Left lung (tissue), 14 donors: ENCODE measurements at places on chromosomes 4 and X. TPM values are rescaled to one million over a fixed set of nuclear protein-coding genes. Genes with fewer than 3 reads are reported as not detected.

DNA sequence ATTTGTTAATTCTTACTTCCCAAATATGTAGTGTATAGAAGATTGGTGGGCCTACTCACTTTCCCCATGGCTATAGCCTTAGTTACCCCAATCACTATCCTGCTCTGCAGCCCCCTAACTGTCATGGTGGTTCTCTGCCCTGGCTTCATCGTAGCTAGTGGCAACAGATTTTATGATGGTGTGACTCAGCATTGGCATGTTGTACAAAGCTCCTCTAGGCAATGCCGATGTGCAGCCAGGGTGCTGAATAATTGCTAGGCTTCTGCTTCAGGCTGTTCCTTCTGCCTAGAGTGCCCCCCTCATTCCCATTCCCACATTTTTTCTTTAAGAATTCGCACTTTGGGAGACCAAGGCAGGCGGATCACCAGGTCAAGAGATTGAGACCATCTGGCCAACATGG is 35.2 kb downstream of the AFF2 start:
- no peak for DNase-seq

DNA sequence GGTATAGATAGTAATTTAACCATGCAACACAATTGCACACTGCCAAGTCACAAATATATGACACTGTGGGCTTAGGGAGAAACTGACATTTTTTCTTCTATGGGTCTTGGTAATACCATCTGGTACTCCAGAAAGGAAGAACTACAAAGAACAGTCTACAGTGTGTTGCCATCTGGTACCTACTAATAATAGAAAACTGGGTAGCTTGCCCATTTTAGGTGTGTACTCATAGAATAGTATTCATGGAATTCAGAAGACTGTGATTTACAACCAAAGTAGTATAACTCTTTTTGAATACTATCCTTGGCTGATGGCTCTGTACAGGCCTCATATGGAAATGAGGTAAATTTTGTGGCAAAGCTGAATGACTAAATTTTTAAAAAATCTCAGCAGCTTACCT is 132.6 kb upstream of the RPS6KA6 start:
- DNase-seq = no peak

- DNase-seq = no peak
Observed at GRCh38 chr4:110188113-110188512, 10.3 kb downstream of the ELOVL6 start.

- no peak for DNase-seq
Observed at GRCh38 chrX:115602729-115603389, 41.9 kb downstream of the PLS3 start.

- no peak for DNase-seq
Observed at GRCh38 chr4:121842862-121843261, 19.2 kb upstream of the CCNA2 start.

GRCh38 chr4:128379860-128380259 is 92.2 kb upstream of the PGRMC2 start:
- no peak for DNase-seq

DNA sequence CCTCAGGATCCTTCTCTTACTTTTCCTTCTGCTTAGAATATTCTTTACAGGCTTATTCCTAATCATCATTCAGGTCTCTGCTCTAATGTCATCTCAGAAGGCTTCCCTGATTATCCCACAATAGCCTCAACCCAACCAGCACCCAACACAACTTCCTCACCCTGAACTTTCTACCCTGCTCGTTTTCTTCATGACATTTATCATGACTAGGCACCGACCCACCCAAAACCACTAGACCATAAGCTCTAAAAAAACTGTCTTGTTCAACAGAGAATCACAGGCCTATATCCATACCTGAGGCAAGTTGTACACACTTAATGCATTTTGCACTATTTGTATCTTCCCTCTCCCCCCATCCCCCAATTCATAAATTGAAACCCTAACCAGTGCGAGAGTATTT is 95.3 kb downstream of the SH3RF1 start:
- no peak for DNase-seq

- DNase-seq = no peak
Observed at GRCh38 chr4:74319470-74319869, 11.2 kb downstream of the EPGN start.

DNA sequence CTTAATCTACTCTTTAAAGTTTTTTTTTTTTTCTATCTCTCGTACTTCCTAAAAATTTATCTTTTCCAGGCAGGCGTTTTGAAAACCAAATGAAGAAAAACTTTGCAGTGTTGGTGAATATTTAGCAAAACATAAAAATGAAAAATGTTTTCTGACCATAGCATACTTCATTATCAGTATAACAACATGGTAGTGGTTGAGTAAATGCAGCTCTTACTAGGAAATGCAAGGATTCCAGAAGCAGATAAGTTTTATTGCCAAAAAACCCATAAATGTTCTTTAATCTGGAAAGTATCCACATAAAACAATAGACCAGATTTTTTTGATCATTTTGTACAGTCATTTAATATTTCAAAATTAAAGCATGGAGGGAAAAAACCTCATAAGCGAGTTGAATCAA is 136.9 kb upstream of the GUCY1A1 start:
- no peak for DNase-seq

DNA sequence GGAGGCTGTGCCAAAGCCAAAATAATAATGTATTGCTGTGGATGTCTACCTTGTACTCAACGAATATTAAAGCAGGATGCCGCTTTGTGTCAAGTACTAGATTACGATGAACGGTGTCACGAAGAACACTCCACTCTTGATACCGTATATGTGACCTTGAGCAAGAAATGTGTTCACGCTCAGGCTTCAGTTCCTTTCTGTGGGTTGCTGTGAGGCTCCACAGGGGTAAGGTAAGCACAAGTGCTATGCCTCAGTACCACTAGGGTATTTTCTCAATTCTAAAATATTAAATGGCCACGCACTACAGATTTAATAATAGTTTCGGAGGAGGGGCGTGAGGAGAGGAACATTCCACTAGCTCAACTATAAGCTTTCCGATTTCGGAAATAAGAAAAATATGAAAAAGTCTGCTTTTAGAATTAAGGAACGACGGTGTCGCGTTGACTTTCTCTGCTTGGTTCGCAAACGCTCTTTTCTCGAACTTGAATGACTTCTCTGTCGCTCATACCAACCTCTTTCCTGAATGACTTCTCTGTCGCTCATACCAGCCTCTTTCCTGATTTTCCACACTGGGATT is 607 bp upstream of the SCOC start:
- DNase-seq = peak; percentile 22

DNA sequence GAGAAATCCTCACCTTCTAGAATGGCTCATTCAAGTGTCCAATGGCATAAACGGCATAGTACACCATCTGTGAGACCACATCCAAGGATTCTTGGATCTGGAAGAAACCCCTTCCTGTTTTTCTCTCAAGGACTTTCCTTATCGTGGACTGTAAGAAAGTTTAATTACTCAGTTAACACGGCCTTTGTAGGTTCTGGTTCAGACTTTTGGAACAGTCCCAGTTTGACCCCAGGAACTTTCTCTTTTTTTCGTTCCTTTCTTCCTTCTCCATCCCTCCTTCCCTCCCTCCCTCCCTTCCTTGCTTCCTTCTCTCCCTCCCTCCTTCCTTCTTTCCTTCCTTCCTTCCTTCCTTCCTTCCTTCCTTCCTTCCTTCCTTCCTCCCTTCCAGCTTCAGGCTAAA is 343.5 kb upstream of the SMIM31 start:
- no peak for DNase-seq

GRCh38 chr4:76799140-76799539 is 98.8 kb downstream of the SOWAHB start:
- no peak for DNase-seq

- no peak for DNase-seq
Observed at GRCh38 chr4:112888622-112889021, 160.8 kb upstream of the ANK2 start.

GRCh38 chr4:337932-338758 is 531 bp downstream of the ZNF141 start:
- peak; percentile 34 for DNase-seq

GRCh38 chr4:37594099-37594498 is 92.1 kb downstream of the RELL1 start:
- no peak for DNase-seq

DNA sequence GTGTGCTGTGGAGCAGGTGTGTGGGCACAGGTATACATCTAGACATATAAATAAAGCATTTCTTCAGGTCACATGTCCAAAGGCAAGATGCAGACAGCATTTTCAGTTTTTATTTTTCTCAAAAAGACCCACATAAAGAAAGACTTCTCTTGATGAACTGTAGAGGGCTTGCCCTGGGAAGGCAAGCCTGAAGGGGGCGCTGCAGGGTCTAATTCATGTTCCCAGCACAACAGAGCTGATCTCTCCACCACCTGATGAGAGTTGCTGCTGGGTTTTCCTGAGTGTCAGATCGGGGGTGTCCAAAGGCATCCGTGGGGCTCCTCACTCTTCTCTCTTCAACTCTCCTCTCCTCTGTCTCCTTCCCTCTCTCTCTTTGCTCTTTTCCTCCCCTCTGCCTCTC is 26.6 kb downstream of the ADRA2C start:
- no peak for DNase-seq

DNA sequence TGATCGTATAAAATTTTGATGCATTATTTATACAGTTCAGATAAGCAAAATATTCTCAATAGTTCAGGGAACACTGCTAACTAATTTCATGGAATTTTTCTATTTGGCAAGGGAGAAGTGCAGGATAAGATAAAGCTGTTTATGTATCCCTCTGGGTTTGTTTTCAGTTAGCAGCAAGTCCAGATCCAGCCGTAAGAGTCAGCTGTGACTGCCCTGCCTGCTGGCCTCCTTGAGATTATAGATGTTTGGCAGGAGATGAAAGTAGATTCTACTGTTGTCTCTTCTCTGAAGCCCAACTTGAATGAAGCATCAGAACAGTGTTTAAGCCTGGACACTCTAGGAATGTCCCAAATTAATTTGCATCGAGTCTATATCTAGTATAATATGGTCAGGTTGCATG is 29.5 kb downstream of the ANTXR2 start:
- DNase-seq = peak; percentile 47

DNA sequence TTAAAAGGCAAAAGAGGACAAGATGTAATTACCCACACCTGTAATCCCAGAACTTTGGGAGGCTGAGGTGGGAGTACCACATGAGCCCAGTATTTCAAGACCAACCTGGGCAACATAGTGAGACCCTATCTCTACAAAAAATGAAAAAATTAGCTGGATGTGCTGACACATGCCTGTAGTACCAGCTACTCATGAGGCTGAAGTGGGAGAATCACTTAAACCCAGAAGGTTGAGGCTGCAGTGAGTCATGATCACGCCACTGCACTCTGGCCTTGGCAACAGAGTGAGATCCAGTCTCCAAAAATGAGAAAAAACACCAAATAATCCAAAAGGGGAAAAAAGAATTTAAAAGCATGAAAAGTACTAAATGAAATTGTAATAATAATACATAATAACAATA is 30.8 kb downstream of the NR0B1 start:
- DNase-seq = no peak

DNA sequence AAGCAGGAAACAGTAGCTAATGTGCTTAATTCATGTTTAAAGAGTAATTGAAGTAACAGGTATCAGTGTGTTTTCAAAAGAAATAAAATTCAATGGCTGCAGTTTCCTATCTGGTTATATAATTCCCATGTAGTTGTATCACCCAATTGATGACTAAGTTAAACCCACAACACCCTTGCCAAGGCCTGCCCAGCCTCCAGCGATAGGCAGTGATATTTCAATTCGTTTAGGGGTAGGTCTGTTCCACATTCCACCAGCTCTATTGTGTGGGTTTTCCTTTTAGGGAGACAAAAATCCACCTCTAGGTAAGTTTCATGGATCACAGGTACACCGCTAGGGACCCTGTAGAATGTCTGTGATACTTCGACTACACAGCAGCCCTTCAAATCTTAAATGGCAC is 24.7 kb upstream of the MXRA5 start:
- no peak for DNase-seq

DNA sequence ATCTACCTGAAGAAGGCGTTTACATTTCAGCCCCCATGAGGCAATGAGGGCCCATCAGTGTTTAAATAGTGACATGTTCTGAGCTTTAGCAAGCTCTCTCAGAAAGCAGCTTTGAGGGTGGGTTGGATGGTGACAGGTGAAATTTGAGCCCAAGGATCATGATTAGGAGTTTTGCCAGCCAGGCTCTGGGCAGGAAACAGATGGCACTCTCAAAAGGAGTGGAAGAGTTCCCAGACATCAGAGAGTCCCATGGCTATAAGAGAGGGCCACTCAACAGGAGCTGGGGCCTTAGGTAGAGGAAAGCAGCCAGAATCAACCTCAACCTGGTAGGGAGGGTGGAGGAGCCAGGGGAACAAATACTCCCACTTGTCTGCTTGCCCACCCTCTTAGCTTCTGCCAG is 499.8 kb downstream of the MID1IP1 start:
- DNase-seq = no peak

GRCh38 chrX:8679550-8679949 is 52.4 kb downstream of the ANOS1 start:
- peak; percentile 34 for DNase-seq

GRCh38 chr4:122803788-122804208 is 22.8 kb upstream of the FGF2 start:
- DNase-seq = no peak

DNA sequence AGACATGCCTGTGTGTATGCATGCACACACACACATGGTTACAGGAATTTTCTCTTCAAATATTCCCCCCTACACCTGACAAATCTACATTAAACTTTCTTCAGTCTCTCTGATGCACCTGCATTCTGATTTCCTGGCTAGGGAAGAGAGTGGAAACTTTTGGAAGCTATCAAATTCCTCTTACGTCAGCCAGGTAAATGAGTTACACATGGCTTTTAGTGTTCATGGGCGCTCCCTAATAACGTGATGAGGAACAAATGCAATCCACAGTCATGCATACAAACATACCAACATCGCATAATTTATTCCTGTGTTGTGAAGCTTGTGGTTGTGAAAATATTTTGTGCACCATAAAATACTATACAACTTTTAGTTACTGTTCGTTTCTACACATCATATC is 34.9 kb downstream of the BMP3 start:
- DNase-seq = no peak

DNA sequence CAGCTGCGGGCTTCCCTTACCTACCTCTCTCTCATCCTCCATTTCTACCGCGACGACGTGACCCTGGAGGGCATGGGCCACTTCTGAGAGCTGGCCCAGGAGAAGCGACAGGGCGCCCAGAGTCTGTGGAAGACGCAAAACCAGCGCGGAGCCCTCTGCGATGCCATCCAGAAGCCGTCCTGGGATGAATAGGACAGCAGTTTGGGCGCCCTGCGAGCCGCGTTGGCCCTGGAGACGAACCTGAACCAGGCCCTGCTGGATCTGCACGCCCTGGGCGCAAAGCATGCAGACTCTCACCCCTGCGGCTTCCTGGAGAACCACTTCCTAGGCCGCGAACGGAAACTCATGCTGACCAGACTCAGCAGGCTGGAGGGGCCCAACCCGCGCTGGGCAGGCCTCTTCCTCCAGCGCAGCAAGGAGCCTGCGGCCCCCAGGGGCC is 52.7 kb upstream of the TMPRSS11F start:
- no peak for DNase-seq

- no peak for DNase-seq
Observed at GRCh38 chr4:86221002-86221401, 138.9 kb downstream of the MAPK10 start.

Gene FGF13
- polyA plus RNA-seq = 9.4 TPM

Gene UGT8
- 9.0 TPM for polyA plus RNA-seq

Gene XG
- 0.38 TPM for polyA plus RNA-seq

Gene ETDA
- polyA plus RNA-seq = 0.28 TPM

Gene SUPT20HL2
- not detected for polyA plus RNA-seq

Gene DCLK2
- 11.7 TPM for polyA plus RNA-seq

Gene ENOPH1
- polyA plus RNA-seq = 56.8 TPM

Gene CABS1
- not detected for polyA plus RNA-seq

Gene MFAP3L
- polyA plus RNA-seq = 3.0 TPM

Gene DDX53
- not detected for polyA plus RNA-seq

Gene MAGEC1
- polyA plus RNA-seq = not detected
